ENCODE measurements at places on chromosomes 6 and 20. TPM values are rescaled to one million over a fixed set of nuclear protein-coding genes. Genes with fewer than 3 reads are reported as not detected.

DNA sequence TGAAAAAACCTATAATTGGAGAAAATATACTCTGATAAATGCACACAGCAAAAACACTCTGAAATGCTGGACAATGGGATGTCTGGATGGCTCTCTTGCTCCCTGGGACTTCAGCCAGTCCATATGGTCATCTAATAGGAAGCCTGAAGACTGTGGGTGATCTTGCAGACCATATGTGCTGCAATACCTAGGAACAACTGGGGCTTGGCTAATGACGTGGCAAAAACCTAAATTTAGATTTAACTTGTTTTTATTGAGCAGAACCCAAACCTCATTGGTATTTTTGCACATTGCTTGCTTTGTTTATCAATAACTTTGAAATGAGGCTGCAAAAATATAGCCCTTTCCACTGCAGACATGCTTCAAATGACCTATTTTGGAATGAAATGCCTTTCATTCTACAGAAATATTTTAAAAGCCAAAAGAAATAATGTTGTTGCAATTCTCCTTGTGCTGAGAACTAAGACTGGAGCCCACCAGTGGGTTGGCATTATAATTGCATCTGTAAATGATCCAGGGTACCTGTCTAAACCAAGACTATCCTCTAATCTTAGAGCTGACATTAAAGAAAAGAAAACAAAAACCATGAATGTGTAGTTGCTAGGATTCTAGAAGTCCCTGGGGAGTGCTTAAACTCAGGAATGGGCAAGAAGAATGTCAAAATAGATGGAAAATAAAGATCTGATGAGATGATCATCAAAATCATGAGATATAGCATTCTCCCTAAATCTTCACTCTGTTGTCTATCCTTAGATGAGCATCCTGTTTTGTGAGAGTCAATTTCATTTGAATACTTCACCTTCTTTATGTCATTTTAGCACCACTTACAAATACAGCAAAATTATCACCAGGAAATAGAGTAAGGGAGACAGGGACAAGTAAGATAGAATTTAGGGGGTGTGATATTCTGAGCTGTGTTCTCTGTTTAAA, 152.1 kb upstream of the RIMS1 start:
- H3K27ac ChIP-seq = no peak overlapping the region
- H3K4me1 ChIP-seq = no peaks in the 10 kb centered on the region
- H3K4me3 ChIP-seq = no peak overlapping the region
- DNase-seq = no peak
- H3K27me3 ChIP-seq = no peaks in the 10 kb centered on the region

Gene UNC5CL
- total RNA-seq = 3.3 TPM

- H3K27ac ChIP-seq = no peak overlapping the region
- H3K4me1 ChIP-seq = no peaks in the 10 kb centered on the region
- no peaks in the 10 kb centered on the region for H3K36me3 ChIP-seq
Observed at GRCh38 chr6:160124605-160125004, 3.0 kb downstream of the SLC22A1 start.

DNA sequence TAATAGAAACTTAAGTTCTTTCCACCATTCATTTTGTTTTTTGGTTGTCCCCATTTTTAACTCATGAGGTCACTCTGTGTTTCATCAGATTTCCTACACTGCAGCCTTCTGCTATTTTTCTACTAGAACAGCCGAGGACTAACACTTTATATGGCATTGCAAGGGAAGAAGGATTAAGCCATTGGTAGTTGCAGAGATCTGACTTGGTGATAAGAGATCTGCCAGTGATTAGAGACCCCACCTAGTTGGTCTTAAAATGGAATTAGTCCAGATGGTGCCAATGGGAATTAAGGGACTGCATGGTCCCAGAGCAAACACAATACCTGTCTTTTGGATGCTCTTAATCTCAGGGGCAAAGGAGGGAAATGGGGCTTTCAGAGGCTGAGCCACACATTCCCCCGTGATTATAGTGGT, 125.5 kb upstream of the TMEM170B start:
- no peak overlapping the region for H3K27ac ChIP-seq
- H3K27me3 ChIP-seq = no peaks in the 10 kb centered on the region
- no peak for DNase-seq
- no peak overlapping the region for H3K4me3 ChIP-seq
- H3K36me3 ChIP-seq = no peaks in the 10 kb centered on the region
- no peaks in the 10 kb centered on the region for H3K4me1 ChIP-seq

GRCh38 chr6:143652841-143653331, 24.9 kb upstream of the PHACTR2 start:
- H3K27ac ChIP-seq = no peak overlapping the region
- DNase-seq = no peak
- H3K4me1 ChIP-seq = no peaks in the 10 kb centered on the region
- H3K27me3 ChIP-seq = no peaks in the 10 kb centered on the region
- H3K36me3 ChIP-seq = no peaks in the 10 kb centered on the region

- no peak overlapping the region for H3K4me3 ChIP-seq
- no peak for DNase-seq
- H3K4me1 ChIP-seq = no peaks in the 10 kb centered on the region
- no peak overlapping the region for H3K27ac ChIP-seq
- H3K27me3 ChIP-seq = no peaks in the 10 kb centered on the region
Observed at GRCh38 chr20:14685183-14685582, 347.8 kb upstream of the FLRT3 start.

GRCh38 chr20:47198254-47198671, 158.2 kb downstream of the ZMYND8 start:
- no peak overlapping the region for H3K27ac ChIP-seq
- DNase-seq = no peak
- no peak overlapping the region for H3K4me3 ChIP-seq
- no peaks in the 10 kb centered on the region for H3K36me3 ChIP-seq

Gene CCM2L
- 0.78 TPM for total RNA-seq

GRCh38 chr6:155740781-155741399, 285.3 kb upstream of the NOX3 start:
- no peaks in the 10 kb centered on the region for H3K36me3 ChIP-seq
- H3K4me3 ChIP-seq = no peak overlapping the region
- no peak overlapping the region for H3K27ac ChIP-seq
- no peaks in the 10 kb centered on the region for H3K27me3 ChIP-seq
- no peak for DNase-seq

DNA sequence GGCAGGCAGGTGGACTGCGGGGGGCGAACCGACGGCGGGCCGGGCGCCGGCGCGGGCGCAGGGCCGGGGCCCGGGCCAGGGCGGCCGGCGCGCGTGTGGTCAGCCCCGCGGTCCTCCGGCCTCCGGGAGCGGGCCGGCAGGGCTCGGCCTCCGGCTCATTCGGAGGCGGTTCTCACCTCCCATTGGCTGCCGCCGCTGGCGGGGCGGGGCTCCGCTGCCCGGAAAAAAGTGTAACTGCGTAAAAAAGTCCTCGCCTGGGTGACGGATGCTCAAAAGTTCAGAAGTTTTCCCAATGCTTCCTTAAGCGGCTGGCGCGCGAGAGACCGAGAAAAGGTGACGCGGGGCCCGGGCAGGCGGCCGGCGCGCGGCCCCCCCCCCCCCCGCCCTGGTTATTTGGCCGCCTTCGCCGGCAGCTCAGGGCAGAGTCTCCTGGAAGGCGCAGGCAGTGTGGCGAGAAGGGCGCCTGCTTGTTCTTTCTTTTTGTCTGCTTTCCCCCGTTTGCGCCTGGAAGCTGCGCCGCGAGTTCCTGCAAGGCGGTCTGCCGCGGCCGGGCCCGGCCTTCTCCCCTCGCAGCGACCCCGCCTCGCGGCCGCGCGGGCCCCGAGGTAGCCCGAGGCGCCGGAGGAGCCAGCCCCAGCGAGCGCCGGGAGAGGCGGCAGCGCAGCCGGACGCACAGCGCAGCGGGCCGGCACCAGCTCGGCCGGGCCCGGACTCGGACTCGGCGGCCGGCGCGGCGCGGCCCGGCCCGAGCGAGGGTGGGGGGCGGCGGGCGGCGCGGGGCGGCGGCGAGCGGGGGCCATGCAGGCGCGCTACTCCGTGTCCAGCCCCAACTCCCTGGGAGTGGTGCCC, at the start of gene FOXC1:
TSS of gene FOXC1 (plus strand) at position 268 of the 849 bp plus-strand sequence. CDS start at position 799, 531 bp downstream.
- peak; percentile 52 for DNase-seq
- no peak within 1 kb of the TSS for H3K4me3 ChIP-seq
- H3K27ac ChIP-seq = no peak within 1 kb of the TSS

DNA sequence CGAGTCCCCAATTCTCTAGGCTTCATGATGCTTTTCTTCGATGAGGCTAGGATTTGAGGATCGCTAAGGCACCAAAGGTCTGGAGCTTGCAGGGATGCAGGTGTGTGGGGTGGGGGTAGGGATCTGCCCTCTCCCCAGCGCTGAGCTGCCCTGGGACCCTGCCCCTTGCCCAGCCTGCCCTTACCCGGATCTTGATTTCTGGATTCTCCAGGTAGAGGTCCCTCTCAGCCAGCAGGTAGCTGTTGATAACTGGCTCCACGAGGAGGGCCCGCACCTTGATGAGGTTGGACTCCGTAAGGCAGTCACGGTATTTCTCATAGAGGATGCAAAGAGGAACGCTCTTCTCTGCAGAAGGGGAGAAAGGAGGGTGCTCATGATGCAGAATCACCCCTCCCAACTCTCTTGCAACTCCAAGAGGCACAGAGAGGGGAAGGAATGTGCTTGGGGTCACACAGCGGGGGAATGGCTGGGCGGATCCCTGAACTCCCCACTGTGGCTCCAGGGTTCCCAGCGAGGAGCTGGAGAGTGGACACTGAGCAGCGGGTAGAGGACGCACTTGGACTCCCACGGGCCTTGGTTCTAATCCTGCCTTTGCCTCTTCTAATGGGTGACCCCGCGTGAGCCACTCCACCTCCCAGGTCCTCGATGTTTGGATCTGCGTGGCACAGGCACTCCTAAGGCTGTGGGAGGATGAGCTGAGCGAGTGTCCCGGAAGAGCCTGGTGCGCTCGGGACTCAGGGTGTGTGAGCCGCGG, 32.7 kb downstream of the TGM2 start:
- no peaks in the 10 kb centered on the region for H3K36me3 ChIP-seq
- H3K27me3 ChIP-seq = no peaks in the 10 kb centered on the region
- no peaks in the 10 kb centered on the region for H3K4me1 ChIP-seq
- no peak for DNase-seq
- H3K4me3 ChIP-seq = no peak overlapping the region

- H3K4me1 ChIP-seq = no peaks in the 10 kb centered on the region
- DNase-seq = no peak
- no peaks in the 10 kb centered on the region for H3K27me3 ChIP-seq
- no peaks in the 10 kb centered on the region for H3K36me3 ChIP-seq
- H3K4me3 ChIP-seq = no peak overlapping the region
- no peak overlapping the region for H3K27ac ChIP-seq
Observed at GRCh38 chr6:86724695-86725094, 212.6 kb upstream of the HTR1E start.

Gene RAET1L
- total RNA-seq = not detected

Gene C6orf58
- total RNA-seq = not detected

Gene C2
- total RNA-seq = not detected

Measured in Karpas-422 (cell line).